A549 treated with RU486 at 1 μM for 4 hours (cell line): ENCODE measurements at places on chromosomes 5 and 9. TPM values are rescaled to one million over a fixed set of nuclear protein-coding genes. Genes with fewer than 3 reads are reported as not detected.

Gene PCDHA9
- total RNA-seq: 0.04 TPM in 1 of 5 replicates, not detected in the others

Gene ELP1
- 18.5 to 25.6 TPM (median 21.2 TPM) in 5 replicates for total RNA-seq

Gene PHYHD1
- total RNA-seq: not detected in 5 replicates

Gene HACD4
- total RNA-seq: 0.53 to 1.2 TPM (median 1.0 TPM) in 5 replicates

Gene WHRN
- total RNA-seq: 3.9 to 8.1 TPM (median 6.7 TPM) in 5 replicates

Gene COL27A1
- 9.0 to 14.8 TPM (median 11.3 TPM) in 5 replicates for total RNA-seq
